ENCODE measurements at places on chromosomes 5 and 9.

DNA sequence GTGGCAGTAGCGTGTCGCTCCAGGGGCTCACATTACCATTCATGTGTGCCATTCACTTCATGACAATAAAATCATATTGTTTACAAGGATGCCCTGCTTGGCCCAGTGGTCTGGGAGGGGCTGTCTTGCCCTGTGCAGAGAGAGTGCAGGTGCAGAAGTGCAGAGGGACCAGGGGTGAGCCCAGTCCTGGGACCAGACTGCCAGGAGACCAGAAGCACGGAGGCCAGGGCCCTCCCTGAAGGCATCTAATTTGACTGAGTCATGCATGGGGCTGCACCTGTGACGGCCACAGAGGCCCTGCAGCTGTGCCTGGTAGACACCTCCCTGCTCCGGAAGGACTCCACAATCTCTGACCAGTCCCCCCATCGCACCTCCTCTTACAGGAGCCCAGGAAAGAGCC, 164.4 kb upstream of the FOXD4L5 start:
- DNase-seq = no peak

GRCh38 chr5:114118511-114118910, 243.4 kb upstream of the KCNN2 start:
- DNase-seq = no peak

DNA sequence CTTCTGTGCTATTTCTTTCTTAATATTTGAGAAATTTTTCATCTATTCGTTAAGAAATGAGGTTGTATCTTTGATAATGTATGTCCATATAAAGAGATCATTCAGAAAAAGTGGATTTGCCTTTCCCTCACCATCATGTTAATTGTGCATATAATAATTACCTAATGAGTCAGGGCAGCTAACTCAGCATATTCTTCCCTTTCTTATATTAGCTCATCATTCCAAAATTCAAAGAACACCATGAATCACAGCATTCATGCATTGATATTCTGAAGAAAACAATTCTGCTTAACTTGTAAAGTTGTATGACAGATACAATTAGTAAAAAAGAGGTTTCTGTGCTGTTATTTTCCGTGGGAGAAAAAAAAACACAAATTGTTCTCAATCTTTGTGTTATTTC, 630.6 kb downstream of the TLE1 start:
- DNase-seq = no peak

DNA sequence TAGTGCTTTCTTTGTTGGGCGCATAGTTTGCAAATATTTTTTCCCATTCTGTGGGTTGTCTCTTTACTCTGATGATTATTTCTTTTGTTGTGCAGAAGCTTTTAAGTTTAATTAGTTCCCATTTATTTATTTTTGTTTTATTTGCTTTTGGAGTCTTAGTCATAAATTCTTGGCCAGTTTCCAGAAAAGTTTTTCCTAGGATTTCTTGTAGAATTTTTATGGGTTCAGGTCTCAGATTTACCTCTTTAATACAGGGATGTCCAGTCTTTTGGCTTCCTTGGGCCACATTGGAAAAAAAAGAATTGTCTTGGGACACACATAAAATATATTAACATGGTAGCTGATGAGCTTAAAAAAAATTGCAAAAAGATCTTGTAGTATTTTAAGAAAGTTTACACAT, 122.0 kb downstream of the WDR70 start:
- no peak for DNase-seq

- no peak for DNase-seq
These were observed 251.8 kb downstream of the ZNF608 start for GRCh38 chr5:124494540-124495116.

GRCh38 chr5:98721231-98721928, 52.1 kb upstream of the RGMB start:
- DNase-seq = no peak

DNA sequence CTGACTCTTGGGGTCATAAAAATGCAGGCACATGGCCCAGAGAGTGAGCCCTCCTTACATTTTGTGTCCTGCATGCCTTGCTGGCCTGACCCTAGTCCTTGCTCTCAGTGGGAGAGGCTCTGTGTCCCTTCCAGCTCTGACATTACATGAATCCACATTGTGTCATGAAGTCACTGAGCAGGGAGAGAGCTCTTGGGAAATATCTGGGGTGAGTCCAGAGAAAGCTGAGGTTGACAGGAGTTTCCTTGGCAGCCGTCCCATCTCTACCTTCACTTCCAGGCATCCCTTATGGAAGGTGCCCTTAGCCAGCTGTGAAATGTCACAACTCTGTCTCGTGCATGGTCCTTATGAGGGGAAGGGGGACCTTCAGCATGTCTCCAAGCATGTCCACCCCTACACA, 41.0 kb downstream of the FAT2 start:
- no peak for DNase-seq

DNA sequence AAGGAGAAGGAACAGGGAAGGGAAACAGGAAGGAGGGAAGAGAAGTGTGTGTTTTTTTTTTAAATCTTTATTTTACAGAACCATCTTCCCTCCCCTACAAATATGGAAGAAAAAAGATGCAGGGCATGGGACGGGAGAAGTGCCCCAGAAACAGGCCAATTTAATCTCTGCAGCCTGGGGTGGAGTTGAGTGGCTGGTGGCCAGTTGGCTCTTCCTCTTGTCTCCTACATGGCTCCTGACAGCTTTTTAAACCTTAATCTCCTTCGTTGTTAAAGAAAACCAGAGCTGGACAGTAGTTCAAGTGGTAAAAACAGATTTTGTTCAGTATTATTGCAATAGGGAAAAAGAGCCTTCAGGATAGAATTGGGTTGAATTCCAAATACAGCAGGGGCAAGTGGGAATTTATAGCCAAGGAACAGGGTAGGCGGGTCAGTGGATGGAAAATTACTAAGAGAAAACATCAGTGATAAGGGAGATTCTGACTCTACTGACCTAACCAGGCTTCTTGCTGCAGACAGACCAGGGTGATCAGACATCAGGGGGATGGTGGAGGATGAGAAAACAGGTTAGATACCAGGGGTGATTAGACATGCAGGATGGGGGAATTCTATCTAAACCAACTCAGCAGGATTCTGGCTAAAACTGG, 125.1 kb upstream of the CLINT1 start:
- DNase-seq = no peak

DNA sequence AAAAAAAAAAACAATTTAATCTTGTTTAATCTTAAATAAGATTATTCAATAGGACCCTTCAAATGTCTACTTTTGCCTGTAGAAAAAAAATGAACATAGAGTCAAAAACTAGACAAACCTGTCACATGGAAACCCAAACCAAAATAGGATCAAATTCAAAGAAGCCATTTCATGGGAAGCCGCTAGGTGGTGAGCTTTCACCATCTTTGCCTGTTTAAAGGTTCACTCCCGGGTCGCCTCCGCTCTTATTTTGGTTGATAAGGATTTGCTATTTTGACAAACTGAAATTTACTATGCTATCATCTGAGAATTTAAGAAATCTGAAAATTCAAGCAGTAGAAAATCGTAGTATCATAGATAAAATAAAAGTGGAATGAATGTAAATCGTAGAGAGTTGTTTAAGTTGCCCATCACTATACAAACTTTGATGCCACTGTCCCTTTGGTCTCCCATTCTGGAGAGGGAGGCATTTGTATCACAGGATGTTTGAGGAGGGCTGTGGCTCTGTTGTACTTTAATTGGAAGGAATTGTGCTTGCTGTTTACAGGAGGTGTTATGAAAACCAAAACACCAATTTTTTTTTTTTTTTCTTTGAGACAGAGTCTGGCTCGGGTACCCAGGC, 43.5 kb upstream of the DNAH5 start:
- DNase-seq = no peak

DNA sequence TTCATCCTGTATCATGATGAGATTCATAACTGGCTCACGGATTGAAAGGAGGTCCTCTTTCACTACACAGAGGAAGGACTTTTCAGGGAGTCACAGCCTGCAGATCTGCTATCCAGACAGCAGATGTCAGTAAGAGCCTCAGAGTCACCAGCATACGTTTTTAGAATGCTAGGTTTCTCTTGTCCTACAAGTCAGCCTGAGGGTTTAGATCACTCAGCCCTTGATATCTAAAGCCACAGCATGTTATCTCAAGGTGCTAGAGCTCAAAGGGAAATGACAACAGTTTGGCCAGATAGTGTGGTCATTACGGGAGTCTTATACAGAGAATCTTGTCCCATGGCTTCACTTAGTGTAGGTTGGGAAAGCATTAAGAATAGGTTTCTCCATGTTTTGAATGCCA, 30.9 kb upstream of the SLC46A2 start:
- no peak for DNase-seq

GRCh38 chr9:120676767-120677402, 37.4 kb downstream of the MEGF9 start:
- DNase-seq = no peak

DNA sequence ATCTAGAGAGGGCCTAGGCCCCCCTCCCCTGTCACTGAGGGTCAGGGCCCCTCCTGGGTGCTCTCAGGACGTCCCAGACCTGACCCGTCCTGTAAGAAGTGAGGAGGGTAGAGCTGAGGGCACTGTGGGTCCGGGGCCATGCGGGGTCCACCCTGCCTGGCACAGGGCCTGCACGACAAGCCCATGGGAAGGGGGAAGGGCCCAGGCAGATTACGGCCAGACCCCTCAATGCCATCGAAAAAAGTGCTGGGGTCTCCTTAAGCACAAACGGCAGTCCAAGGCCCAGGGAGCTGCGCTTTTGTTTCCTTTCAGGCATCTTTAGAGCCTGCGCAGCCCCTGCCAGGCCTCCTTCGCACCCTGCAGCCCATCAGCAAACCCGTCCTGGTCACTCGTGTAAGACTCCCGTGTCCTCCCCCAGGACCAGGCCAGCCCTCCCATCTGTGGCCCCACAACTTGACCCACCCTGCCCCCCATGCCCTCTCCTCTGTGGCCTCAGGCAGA, 4.4 kb upstream of the EXOC3 start:
- no peak for DNase-seq

DNA sequence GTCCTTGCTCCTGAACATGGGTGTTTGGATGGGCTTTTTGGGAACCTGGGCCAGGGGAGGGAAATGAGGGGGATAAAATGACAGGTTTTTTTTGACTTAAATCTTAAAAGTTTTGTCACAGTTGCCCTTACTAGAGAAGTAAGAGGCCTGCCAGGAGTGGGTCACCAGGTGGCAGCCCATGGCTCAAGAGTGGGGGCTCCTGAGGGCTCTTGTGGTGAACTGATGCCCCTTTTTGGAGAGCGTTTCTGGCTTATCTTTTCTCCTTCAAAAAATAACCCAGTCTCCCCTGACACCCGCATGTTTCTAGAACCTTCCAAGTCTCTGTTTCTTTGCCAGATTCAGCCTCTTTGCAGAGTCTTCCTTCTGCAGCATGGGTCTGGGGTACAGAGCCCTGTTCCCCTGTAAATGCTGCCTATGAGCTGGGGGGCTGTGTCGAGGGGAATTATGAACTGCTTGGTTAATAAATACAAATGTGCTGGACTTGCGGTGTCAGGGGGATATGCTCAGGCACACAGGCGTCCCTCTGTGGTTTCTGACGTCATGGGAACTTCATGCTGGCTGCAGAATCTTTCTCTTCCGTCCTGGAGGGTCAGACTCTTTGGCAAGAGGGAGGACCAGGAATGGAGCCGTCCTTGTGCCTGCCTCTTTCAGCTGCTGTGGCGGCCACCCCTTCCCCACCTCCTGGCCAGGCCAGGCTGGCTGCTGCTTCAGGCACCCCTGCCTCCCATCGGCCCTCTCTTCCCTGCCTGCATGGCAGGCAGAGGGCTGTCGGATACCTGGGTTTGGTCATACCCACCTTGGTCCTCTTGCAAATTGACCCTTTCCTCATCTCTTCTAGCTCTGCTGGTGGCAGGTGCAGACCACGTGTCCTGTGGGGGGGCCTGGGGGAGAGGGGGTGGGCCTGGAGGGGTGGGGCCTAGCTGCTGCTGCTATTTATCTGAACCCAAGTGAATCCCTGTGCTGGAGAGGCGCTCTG, 30.1 kb downstream of the PTPA start:
- DNase-seq = no peak

DNA sequence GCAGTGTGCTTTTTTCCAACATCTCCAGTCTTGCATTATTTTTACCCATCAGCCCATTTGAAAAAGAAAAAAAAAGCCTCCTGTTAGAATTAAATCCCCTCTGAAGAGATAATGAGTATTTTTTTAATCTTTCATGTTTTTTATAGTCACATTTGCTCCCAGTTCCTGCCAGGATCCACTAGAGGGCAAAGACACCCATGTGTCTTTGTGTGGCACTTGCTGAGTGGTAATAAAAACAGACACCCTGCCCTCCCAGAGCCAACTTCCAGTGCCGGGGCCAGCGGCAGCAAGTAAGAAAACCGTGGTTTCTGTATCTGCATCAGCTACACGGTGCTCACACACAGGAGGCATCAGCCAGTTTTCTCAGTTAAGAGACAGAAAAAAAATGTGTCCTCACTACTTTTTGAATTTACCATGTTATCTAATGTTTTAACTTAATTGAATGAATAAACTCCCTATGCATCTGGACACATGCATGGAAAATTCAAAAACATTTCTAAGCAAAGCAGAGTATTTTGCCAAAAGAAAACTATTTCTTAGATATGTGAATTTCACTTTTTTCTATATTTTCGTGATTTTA, 70.2 kb upstream of the PLEKHG4B start:
- DNase-seq = no peak

DNA sequence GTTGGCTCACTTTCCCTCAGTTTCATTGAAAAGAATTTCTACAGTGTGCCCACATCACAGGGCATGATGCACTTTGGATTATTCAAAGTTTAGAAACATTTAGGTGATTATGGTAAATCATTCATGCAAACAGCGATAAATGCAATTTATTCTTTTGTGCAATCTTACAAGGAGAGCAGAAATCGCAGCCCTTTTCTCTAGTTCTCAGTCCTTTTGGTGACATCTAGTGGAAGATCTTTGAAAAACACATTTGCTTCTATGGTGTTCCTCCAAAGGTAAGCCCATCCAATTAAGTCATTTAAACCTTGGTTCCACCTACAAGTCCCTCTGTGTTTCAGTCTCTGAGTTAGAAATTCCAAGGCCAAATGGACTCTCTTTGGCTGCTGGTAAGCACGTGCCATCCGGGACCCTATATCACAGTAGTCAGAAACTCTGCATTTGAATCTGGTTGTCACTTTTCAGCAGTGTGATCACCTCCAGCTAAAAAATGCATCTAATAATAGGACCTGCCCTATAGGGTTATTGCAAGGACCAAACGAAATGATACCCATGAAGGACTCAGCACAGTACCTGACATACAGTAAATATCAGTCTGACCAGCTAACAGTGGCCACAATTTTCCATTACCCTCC, 66.4 kb downstream of the MACROH2A1 start:
- DNase-seq = no peak

DNA sequence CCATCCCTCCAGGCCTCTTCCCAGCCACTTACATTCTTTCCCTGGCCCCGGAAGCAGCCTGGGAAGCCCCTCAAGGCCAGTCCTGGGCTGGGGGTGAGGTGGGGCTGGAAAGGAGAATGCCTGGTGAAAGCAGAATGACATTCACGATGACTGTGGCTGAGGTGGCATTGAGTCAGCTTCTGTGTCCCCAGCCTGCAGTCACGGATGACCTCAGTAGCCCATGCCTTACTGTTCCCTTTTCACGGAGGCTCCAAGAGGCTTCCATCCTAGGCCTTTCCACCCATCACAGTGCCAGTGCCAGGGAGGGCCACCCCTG, 2.7 kb downstream of the PRDM12 start:
- DNase-seq = no peak

- DNase-seq = no peak
These were observed at the start of gene ARSI for GRCh38 chr5:150302301-150303069. ARSI (minus strand) TSS chr5:150302905; CDS start chr5:150302373, 532 bp downstream.

- DNase-seq = no peak
These were observed 499.3 kb upstream of the ADAMTS16 start for GRCh38 chr5:4640795-4641194.
